ENCODE measurements at places on chromosomes 13 and 19.

- no peak for DNase-seq
Observed at GRCh38 chr19:776549-776948, 20.7 kb upstream of the PTBP1 start.

- DNase-seq, result no peak
Observed at GRCh38 chr19:46021531-46022041, 1.3 kb downstream of the PGLYRP1 start.

DNA sequence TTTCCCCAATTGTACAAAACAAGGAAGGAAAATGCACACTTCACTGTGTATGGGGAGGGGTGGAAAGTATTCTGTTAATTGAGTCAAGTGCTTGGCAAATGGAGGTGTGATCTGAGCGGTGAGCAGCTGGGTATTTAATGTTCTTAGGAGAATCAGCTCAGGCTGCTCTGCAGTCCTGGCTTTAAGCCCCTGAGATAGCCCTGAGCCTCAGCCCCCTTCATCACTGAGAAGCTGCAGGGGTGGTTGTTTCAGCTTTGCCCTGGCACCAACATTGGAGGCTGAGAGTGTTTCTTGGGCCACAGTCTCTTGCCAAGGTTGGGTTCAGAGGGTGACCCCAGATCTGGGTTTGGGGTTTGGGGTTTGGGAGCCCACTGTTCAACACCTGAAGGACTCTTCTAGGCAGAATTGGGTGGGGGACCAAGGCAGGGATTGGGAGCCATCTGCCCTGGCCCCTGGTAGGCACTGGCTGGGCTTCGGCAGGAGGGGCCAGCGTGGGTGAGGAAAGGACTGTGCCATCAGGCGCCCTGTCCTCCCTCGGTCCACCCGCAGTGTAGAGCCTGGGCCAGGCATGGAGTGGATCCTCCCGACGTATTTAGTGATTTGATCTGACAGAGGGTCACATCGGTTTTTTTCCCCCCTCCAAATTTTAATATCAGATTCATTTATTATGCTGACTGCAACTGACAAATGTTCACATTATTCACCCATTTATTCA is 66.7 kb upstream of the ZNF536 start:
- DNase-seq, result no peak

DNA sequence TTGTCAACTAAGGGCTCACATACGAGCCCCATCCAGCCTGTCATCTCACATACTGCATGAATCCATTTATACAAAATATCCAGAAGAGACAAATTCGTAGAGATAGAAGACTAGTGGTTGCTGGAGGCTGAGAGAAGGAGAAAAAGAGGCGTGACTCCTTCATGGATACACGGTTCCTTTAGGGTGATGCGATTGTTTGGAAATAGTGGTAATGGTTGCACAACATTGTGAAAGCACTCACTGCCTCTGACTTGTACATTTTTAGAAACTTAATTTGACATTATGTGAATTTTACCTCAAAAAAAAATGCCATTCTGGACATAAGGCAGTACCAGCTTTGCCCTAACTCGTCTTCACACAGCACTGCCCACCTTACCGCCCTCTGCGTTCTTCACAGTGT is 27.3 kb downstream of the IGFL1 start:
- no peak for DNase-seq

GRCh38 chr19:18900700-18901481 is 4.9 kb upstream of the CERS1 start:
- no peak for DNase-seq

DNA sequence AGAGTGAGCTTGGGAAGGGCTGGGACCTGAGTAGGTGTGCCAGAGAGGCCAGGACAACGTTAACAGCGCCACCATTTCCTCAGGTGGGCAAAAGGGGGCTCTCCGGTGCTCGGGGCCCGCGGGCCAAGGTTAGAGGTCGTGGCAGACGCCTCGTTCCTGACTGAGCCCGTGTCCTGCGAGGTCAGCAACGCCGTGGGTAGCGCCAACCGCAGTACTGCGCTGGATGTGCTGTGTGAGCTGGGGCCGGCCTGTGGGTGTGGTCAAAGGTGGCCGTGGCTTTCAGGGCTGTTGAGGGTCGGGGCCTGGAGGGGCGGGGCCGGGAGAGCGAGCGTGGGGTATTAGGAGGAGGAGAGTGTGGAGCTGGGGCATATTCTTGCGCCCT is 3.7 kb downstream of the KIRREL2 start:
- no peak for DNase-seq

DNA sequence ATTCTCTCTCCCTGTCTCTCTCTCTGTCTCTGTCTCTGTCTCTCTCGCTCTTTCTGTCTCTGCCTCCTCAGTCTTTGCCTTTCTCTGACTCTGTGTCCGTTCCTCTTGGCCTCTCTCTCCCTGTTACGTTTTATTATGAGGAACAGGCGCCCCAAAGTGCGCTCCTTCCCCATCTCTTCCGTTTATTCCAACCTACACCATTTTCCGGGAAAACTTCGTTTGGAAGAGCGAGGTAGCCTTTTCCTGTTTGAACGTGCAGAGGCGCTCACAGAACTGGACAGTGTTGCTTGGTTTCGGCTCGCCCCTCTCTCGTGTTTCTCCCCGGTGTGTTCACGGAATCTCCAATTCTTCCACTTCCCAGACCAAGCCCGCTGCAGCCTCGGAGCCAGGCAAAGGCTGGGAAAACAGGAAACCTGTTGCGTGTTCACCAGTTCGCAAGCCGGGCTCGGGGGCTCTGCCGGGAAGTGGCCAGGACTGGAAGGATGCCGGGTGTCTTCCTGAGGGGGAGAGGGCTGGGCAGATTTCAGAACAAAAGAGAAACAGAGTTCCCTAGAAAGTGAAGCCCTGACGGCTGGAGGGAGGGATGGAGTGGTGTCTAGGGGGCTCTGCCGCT is 605 bp downstream of the TMEM255B start:
- DNase-seq, result no peak

DNA sequence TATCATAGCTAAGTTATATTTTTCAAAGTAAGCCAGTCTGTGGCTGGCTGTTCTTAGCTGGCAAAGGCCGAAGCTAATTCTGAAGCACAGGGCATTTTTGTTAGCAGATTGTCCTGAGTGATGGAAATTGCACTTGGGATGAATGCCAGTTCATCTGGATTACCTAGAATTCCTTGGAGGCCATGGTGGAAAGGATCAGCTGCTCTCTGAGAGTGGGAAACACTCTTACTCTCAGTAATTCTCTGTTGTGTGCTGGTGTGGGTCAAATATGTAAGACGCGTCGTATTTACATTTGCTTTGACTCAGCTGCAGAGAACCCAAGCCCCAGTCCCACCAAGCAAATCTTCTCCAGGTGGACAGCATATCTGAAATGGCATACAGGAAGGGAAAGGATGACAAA is 60.7 kb upstream of the C1QTNF9B start:
- DNase-seq, result no peak

DNA sequence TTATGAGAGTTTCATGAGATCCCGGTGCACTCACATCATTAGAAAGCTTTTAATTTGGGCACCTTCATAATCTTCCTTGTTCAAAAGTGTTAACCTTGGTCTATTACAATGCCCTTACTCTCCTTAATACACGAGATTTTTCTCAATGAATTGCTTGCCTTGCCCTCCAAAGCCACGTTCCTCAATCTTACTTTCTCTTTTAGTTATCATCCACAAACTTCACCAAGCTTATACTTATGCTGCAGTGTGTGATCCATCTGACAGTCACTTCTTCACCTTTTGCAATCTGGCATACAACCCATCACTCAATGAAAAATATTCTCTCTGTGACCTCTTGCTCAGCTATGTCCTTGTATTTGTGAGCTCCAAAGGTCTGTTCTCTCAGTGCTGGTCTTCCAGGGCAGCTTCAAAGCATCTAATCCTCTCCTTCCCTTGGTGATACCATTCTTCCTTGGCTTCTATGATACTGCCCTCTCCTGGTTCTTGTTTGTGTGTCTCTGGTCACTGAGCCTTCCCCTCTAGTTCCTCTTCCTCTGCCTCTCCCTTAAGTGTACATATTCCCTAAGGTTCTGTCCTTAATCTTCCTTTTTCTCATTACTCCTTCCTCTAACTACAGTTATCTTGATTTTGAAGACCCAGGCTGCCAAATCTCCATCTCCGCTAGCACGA is 202.2 kb upstream of the STARD13 start:
- DNase-seq, result no peak

DNA sequence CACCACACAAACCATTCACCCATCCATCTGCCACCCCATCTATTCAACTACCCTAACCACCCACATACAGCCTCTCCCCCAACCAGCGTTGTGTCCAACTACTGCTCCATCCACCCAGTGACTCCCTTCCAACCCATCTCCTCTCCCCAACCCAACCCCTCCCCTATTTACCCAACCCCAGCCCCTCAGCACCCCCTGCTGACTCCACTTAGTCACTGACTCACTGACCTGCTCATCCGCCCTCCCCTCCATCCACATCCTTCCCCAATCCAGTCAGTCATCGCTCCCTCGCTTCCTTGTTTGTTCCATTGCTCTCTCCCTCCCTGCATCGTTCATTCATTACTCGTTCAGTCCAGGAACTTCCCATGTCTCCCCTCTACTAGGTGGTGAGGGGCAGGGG is 39.2 kb downstream of the KCNC3 start:
- no peak for DNase-seq

- DNase-seq, result no peak
Observed at GRCh38 chr13:66402066-66402465, 828.1 kb downstream of the PCDH9 start.

- no peak for DNase-seq
Observed at GRCh38 chr19:12244370-12244769, 50.3 kb downstream of the ZNF44 start.

DNA sequence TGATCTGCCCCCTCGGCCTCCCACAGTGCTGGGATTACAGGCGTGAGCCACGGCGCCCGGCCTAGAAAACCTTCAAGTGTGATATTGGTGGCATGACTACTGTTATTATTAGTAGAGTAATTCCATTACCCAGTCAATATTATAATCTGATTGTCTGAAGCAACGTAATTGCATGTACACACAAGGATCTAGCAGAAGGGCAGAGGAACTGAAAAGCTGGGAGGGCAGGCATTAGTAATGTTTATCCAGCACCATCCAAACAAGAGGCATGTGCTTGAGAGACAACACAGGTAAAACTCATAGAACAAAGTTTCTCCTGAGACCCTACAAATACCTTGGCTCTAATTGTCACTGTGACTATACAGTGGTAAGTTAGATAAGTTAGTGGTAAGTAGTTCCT is 56.2 kb upstream of the ITM2B start:
- no peak for DNase-seq

DNA sequence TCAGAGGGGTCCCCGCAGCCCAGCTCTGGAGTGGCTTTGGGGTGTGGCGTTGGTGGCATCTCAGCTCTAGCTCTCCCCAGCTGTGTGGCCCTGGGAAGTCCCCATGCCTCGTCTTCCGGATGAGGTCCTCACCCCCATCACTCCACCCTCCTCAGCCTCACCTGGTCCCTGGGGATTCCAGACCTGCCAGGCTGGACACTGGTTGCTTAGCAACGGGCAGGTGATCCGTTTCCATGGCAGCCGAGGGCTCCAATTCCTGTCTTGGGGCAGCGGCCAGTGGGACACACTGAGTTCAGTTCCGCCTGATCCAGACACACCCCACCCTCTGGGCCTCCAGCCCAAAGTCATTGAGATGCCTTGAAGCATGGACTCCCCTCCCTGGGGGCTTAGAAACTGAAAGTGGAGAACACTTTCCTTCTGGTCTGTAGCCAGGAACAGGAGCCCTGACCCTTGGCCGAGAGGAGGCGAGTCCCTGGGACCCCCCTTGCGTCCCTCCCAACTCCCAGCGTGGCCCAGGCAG is 7.7 kb upstream of the MISP start:
- DNase-seq, result peak; percentile 72

DNA sequence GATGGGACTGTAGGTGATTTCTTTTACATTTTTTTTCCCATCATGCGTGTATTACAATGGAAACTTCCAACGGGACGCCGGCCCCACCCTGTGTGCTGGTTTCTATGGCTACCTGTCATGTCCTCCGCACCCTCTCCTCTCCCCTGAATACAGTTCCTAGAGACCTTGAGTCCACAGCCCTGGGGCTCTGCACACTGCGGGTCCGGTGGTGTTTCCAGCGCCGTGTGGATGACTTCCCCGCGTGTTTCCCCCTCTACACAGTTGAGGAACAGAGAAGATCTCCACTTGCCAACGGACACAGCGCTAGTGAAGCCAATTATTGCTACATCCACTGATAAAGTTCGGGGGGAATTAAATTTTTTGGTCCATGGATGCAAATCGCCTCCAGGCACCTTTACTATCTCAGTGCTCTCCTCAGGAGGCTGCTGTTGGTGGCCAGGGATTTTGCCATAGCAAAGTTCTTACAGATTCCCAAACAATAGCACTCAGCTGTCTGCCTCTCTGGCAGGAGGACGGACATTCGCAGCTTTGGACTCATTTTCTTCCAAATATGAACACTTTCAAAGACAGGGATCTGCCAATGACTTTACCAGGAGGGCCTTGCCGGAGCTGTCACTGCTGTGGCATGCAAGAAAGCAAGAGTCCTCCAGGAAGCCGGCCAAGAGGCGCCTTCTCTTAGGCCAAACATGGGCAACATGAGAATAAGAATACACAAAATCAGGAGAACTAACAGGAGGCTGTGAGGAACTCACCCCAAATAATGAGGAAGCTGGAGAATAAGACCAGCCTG is 39.3 kb upstream of the GAS6 start:
- no peak for DNase-seq

DNA sequence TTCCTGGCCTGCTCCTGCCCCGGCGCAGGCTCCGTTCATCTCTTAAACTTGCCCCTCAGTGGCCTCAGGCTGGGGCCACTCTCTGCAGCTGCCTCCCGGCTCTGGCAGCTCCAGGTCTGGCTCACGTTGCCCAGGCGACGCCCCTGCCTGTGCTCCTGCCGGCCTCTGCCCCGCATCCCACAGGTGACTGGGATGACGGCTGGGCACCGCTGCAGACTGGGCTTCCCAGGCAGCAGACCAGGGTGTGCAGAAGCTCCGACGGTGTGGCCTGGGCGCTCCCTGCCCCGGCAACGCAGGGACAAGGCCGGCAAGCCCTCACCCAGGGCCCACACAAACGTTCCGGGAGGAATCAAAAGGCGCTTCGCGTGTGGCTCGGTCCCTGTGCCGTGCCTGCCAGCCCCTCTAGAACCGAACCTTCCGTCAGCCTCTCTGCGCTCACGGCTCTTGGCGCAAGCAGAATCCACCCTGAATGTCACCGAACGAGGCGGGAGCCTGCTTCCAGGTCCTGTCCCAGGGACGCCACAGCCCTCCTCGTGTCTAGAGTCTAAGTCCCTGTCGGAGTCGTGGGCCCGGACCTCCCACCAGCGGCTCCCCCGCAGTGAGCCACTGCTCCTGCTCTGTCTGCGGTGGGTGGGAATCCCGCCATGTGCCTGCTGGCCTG is 64.8 kb downstream of the MLLT1 start:
- DNase-seq, result no peak

- DNase-seq, result no peak
Observed at GRCh38 chr19:29785955-29786589, 25.7 kb upstream of the CCNE1 start.
